Spinal cord (tissue), 10 donors: ENCODE measurements at places on chromosomes 3 and 15. TPM values are rescaled to one million over a fixed set of nuclear protein-coding genes. Genes with fewer than 3 reads are reported as not detected.

- no peak for DNase-seq
- H3K36me3 ChIP-seq: no peaks in the 10 kb centered on the region
- no peak overlapping the region for H3K4me3 ChIP-seq
- H3K27me3 ChIP-seq: no peaks in the 10 kb centered on the region
- H3K4me1 ChIP-seq: no peaks in the 10 kb centered on the region
- H3K27ac ChIP-seq: no peak overlapping the region
Observed at GRCh38 chr15:29557171-29557570, 265.1 kb downstream of the TJP1 start.

DNA sequence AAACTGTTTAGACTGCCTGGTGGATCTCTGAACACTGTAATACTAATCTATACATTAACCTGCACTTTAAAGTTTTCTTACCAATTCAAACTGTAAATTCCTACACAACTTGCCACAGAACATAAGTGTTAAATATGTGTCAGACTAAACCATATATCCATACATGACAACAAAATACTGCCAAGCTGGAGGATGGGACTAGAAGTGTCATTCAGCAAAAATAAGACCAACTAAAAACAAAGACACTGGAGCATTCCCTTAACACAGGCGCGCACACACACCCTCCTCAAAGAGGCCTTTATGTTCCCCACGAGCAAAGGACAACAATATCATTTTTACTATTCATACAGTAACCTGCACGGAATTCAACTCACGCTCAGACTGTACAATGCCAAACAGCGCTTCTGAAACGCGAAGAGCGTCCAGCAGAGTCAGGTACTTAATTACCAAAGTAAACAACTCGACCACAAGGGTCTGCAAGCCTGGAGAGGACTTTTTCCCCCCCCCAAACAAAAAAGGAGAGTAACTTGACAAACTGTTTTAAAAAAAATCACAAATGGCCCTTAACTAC lies 1.1 kb downstream of the DCUN1D1 start:
- H3K4me1 ChIP-seq: peaks cover 12% of the 10 kb centered on the region
- H3K27ac ChIP-seq: no peak overlapping the region
- H3K36me3 ChIP-seq: no peaks in the 10 kb centered on the region
- H3K4me3 ChIP-seq: peak overlapping the region; percentile 59
- DNase-seq: no peak
- no peaks in the 10 kb centered on the region for H3K27me3 ChIP-seq

DNA sequence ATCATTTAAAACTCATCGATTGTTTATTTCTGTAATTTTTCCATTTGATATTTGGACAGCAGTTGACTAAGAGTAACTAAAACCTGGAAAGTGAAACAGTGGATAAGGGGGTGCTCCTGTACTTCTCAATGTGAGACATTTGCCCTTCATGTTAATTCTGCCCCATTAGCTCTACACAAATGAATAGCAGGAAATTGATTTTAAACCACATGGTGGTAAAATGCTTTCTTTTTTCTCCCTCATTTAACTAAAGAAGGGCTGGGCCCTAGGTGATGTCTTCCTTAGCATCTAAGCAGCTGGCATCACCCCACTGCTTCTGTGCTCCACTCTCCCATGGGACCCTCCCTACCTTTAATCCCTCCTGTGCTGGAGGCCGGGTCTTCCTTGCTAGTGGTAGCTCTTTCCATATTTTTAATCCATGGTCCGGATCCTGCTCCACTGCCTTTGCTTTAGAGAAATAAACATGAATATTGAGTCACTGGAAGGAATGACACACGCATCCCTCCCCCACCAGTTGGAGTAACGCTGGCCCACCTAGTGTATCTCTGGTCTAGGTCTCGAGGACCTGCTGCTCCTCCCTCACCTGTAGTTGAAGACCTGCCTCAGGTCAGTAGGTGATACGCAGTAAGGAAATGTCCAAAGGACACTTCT lies 30.2 kb upstream of the LAMP3 start:
- no peaks in the 10 kb centered on the region for H3K36me3 ChIP-seq
- no peaks in the 10 kb centered on the region for H3K4me1 ChIP-seq
- no peak overlapping the region for H3K27ac ChIP-seq
- H3K4me3 ChIP-seq: no peak overlapping the region
- H3K27me3 ChIP-seq: no peaks in the 10 kb centered on the region
- DNase-seq: no peak

DNA sequence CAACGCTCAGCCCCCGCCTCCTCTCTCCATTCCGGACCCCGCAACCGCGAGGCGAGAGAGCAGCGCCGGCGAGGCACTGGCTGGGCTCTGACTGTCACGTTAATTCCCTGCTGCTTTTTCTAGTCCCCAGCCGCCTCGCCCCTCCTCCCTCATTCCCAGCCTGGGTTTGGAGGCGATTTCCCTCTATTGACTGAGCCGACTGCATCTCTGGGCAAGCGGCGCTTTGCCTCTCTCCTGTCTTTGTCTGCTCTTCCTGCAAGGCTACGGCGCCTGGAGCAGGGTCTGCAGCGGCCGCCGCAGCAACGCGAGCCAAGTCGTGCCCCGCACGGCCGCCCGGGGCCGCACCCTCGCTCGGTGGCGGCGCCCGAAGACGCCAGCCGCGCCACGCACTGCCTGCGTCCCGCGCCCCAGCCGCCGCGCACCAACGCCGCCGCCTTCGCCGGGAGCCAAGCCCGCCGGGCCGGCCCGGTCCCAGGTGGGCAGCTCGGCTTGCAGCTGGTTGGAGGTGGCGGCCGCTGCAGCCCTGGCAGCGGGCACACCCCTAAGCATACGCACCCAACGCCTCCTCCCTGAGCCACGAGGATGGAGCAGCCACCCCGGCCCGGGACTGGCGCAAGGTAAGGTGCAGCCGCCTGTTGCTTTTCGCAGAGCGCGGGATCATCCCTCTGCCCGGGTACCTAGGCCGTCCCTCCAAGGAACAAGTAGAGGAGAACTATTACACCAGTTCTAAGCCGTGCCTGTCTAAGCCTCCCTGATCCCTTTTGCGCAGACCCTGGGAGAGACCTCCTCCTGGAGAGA lies at the start of gene LRRC3B:
TSS of gene LRRC3B (plus strand) at position 152 of the 798 bp plus-strand sequence. CDS start 86,901 bp downstream, outside the sequence.
- H3K4me1 ChIP-seq: peaks cover 33% of the 10 kb centered on the region
- peak; percentile 90 for DNase-seq
- peak within 1 kb of the TSS; percentile 73 for H3K4me3 ChIP-seq
- H3K27ac ChIP-seq: peak within 1 kb of the TSS; percentile 86
- peaks cover 16% of the 10 kb centered on the region for H3K27me3 ChIP-seq
- H3K36me3 ChIP-seq: peaks cover 3% of the 10 kb centered on the region

- H3K36me3 ChIP-seq: no peaks in the 10 kb centered on the region
- H3K27me3 ChIP-seq: no peaks in the 10 kb centered on the region
- no peak for DNase-seq
- H3K4me1 ChIP-seq: no peaks in the 10 kb centered on the region
- no peak overlapping the region for H3K4me3 ChIP-seq
Observed at GRCh38 chr3:75294124-75294523, 370.0 kb upstream of the FRG2C start.

The SH2D7 gene
- not detected for total RNA-seq

DNA sequence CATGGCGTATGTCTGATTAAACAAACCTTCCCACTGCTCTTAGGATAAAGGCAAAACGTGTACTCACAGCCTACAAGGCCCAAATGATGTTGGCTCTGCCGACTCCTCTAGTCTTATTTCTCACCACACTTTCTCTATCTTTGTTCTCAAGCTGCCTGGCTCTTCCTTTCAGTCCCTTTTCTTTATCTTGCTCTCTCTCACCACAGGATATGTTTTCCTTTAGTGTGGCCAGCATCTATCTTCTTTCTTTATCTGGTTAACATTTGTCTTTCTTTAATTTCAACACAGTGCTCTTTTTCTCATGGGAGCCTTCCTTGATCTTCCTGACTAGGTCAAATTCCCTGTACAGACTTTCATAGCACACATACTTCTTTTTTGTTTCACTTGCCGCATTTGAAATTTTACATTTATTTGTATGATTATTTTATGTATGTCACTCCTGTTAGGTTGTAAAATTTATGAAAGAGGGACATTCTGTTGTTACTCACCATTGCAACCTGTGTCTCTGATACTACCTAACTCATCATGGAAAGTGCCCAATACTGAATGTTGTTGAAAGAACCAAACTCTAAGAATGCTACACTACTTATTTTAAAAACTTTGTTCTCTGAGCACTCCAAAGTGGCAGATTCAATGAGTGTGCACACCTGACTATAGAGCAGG lies 328.9 kb upstream of the CBLB start:
- no peaks in the 10 kb centered on the region for H3K36me3 ChIP-seq
- H3K4me3 ChIP-seq: no peak overlapping the region
- H3K27ac ChIP-seq: no peak overlapping the region
- no peak for DNase-seq

The ERC2 gene
- total RNA-seq: 51.3 TPM

DNA sequence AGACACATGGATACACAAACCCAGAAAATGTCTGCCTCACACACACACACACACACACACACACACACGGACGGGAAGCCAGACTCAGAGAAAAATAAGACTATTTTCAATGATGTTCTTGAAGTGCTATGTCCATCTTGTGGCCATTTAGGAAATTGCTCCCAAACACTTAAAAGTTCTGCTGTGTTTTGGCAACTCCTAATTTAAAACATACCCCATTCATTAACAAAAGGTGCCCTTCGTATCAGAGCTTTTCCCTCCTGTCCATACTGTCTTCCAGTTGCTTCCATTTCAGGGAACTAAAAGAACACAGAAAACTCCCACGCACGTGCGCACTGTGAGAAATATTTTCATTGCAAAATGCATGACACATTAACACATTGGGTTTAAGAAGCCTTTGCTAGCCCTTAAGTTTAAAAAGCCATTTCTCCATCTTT lies 44.6 kb downstream of the SLC12A1 start:
- H3K4me3 ChIP-seq: no peak overlapping the region
- H3K4me1 ChIP-seq: no peaks in the 10 kb centered on the region
- peak overlapping the region; percentile 6 for H3K27ac ChIP-seq
- no peaks in the 10 kb centered on the region for H3K36me3 ChIP-seq
- H3K27me3 ChIP-seq: no peaks in the 10 kb centered on the region
- DNase-seq: peak; percentile 76

The BNC1 gene
- 0.22 TPM for total RNA-seq

GRCh38 chr15:99085413-99086326 lies 19.2 kb upstream of the SYNM start:
- H3K36me3 ChIP-seq: no peaks in the 10 kb centered on the region
- no peak overlapping the region for H3K4me3 ChIP-seq
- H3K27me3 ChIP-seq: no peaks in the 10 kb centered on the region
- no peaks in the 10 kb centered on the region for H3K4me1 ChIP-seq
- no peak overlapping the region for H3K27ac ChIP-seq

- no peaks in the 10 kb centered on the region for H3K36me3 ChIP-seq
- no peak overlapping the region for H3K27ac ChIP-seq
- peaks cover 20% of the 10 kb centered on the region for H3K4me1 ChIP-seq
- H3K27me3 ChIP-seq: no peaks in the 10 kb centered on the region
Observed at GRCh38 chr3:127387556-127388153, 99.8 kb upstream of the PRR20G start.
